CD4-positive, alpha-beta T cell treated with Interleukin-4 for 4 hours (primary cell): ENCODE measurements at places on chromosomes 7 and 10.

- no peak for DNase-seq
Observed at GRCh38 chr7:19105546-19105945, 11.9 kb downstream of the TWIST1 start.

GRCh38 chr7:80210400-80210799 lies 75.8 kb downstream of the GNAI1 start:
- no peak for DNase-seq

DNA sequence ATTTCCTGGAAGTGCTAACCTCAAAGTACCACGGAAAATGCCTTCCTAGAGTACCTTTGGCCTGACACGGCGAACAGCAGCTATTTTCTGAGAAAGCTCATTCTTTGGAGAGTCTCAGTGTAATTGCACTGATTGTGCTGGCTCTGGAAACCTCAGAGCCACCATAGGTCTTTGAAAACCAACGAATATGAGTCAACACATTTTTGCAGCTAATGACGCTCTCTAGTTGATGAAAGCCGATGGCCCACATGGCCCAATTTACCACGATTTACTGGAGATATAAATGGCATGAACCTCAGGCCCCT lies 187.1 kb downstream of the ADARB2 start:
- no peak for DNase-seq

DNA sequence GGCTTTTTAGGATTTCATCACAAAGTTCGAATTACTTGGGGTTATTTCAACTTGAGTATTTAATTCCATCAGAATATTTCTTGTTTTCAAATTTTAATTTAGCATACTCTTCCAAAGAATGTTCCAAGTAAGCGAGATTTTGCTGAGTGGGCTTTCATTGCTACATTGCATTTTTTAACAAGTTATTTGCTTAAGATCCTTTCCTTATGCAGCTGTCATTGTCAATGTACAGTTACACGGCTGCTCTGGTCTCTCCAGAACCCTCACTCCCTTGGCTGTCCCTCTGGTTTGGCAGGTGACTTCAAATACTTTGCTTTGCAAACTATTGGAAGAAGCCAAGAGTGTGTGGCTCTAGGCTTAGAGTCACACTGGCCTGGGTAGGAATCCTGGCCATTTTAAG lies 80.0 kb downstream of the CFAP58 start:
- DNase-seq = no peak

- DNase-seq = no peak
Observed at GRCh38 chr10:67784474-67784873, 53.5 kb downstream of the DNAJC12 start.

DNA sequence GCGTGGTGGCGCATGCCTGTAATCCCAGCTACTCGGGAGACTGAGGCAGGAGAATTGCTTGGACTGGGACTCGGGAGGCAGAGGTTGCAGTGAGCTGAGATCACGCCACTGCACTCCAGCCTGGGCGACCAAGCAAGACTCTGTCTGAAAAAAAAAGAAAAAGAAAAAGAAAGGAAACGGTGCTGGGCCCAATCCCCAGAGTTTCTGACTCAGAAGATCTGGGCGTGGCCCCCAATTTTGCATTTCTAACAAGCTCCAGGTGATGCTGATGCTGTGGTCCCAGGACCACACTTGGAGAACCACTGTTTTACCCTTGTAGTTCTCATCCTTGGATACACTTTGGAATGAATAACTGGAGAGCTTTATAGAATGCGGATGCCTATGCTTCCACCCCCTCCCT lies 79.0 kb downstream of the C10orf105 start:
- DNase-seq = no peak

DNA sequence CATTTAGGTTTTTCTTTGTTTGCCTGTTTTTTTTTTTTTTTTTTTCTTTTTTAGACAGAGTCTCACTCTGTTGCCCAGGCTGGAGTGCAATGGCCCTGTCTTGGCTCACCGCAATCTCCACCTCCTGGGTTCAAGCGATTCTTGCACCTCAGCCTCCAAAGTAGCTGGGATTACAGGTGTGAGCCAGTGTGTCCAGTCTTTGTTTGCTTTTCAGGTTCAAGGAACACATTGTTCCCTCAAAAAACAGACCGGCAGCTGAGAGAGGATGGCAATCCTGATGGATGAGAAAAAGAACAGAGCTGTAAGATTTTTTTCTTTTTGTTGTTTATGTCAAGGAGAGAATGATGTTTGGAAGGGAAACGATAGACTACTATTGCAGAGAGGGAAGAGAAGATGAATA lies 23.3 kb upstream of the RHOBTB1 start:
- no peak for DNase-seq

GRCh38 chr7:124515106-124515830 lies 250.3 kb downstream of the GPR37 start:
- no peak for DNase-seq

- no peak for DNase-seq
Observed at GRCh38 chr7:40437498-40437897, 302.7 kb downstream of the SUGCT start.

- DNase-seq = peak; percentile 35
Observed at GRCh38 chr10:103333934-103334520, 16.9 kb downstream of the PCGF6 start.

DNA sequence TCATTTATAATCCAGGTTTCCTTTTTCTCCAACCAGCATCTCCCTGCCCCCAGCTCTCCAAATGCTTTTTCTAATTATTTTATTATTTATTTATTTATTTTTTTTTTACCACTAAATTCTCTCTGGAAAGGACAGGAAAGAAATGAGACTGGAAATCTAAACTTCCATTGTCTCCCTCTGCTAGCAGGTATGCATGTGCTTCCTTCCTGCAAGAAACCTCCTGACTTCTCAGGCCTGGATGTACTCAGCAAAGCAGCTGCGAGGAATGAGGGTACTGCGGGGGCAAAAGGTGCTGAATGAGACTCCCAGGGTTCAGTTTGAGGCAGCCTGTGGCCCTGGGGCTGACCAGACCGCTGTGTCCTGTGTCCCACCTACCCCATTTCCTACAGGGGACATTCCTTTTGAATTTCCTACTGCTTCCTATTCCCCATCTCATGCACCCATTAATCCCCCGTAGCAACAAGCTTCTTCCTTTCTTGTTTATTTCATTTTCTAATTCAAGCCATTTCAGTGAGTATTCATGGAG lies 324.6 kb upstream of the IGFBP3 start:
- DNase-seq = no peak

GRCh38 chr10:593901-594457 lies 95.5 kb downstream of the DIP2C start:
- DNase-seq = no peak

GRCh38 chr7:85030893-85031292 lies 156.0 kb downstream of the SEMA3D start:
- DNase-seq = no peak

DNA sequence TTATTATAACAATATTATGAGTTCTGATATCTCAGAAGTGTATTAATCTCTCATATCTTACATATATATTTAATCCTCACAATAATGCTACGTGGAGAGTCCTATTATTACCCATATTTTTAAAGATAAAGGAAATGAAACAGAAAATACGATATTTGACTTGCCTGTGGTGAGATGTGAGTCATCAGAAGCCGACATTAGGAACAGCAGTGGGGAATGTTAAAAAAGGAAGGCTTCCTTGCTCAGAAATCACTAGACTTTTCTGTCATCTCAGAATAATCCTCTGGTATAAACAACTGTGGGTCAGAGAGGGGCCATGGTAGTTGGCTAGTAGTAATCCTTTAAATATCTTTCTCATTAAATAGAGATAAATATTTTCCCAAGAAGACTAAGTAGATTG lies 402.3 kb upstream of the PCDH15 start:
- DNase-seq = no peak

- DNase-seq = no peak
Observed at GRCh38 chr7:151125846-151126481, 39.7 kb downstream of the AGAP3 start.

- no peak for DNase-seq
Observed at GRCh38 chr10:117640406-117640805, 97.9 kb downstream of the EMX2 start.

DNA sequence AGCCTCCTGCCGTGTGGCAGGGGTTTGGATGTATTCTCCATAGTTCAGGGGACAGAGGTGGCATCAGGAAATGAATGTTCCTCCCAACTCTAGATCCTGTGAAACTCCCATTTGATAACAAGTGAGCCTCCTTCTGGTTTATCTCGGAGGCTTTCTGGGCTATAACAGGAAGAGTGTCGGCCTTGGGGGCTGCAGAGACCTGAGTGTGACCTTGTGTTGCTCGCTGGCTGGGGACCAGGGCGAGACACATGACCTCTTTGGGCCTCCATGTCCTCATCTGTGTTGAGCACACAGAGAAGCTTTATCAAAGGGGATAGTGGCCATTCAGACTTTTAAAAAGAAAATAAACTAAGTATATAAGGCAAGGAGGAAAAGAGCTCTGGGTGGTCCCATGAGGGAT lies 78.0 kb upstream of the SMNDC1 start:
- no peak for DNase-seq
